ENCODE measurements at places on chromosomes 7 and 10. TPM values are rescaled to one million over a fixed set of nuclear protein-coding genes. Genes with fewer than 3 reads are reported as not detected.

The INHBA gene
- 0.19 TPM for total RNA-seq

The DGKI gene
- 0.35 TPM for total RNA-seq

The MXI1 gene
- total RNA-seq: 58.0 TPM

The TMEM139 gene
- 27.2 TPM for total RNA-seq

The ACSM6 gene
- total RNA-seq: not detected

The SHH gene
- total RNA-seq: 8.1 TPM

The PRKAR2B gene
- 11.7 TPM for total RNA-seq

The SPDYE16 gene
- total RNA-seq: not detected

The ZNF277 gene
- 14.1 TPM for total RNA-seq

The HMX2 gene
- total RNA-seq: 0.15 TPM

The WIPF3 gene
- 2.3 TPM for total RNA-seq

The CLDN3 gene
- 599 TPM for total RNA-seq

The SEC61A2 gene
- total RNA-seq: 4.6 TPM

The IMMP2L gene
- 13.4 TPM for total RNA-seq

The AVPI1 gene
- 26.6 TPM for total RNA-seq

The C7orf57 gene
- not detected for total RNA-seq

The MINDY4 gene
- total RNA-seq: 4.2 TPM

The MYPN gene
- 0.07 TPM for total RNA-seq

The KLLN gene
- total RNA-seq: 1.8 TPM

The SSC4D gene
- 0.42 TPM for total RNA-seq

The ADAP1 gene
- 201 TPM for total RNA-seq

The CCDC3 gene
- total RNA-seq: 2.1 TPM

The AKR1C8 gene
- total RNA-seq: not detected

The IDI2 gene
- not detected for total RNA-seq

Data from colonic mucosa (tissue), 4 donors.